ENCODE measurements at places on chromosomes 1 and 21. TPM values are rescaled to one million over a fixed set of nuclear protein-coding genes. Genes with fewer than 3 reads are reported as not detected.

- DNase-seq: no peak
Measured at GRCh38 chr1:226597616-226598454, 49.3 kb downstream of the STUM start.

DNA sequence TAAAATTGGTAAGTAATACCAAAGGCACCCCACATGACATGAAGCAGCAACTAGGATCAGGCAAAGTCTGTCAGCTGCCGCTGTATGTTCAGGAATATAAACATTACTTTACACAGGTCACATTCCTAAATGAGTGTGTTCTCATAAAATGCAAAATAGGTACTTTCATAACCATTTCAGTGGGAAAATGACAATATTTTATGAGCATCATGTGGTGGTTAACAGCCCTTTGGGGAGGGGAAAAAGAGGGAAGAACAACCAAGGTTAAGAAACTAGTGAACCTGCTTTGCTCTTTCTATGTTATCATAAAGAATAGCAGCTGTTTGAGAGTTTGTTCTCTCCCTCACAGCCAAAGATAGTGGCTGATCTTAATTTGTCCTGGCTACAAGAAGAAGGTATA is 105.4 kb upstream of the LBR start:
- no peak for DNase-seq

DNA sequence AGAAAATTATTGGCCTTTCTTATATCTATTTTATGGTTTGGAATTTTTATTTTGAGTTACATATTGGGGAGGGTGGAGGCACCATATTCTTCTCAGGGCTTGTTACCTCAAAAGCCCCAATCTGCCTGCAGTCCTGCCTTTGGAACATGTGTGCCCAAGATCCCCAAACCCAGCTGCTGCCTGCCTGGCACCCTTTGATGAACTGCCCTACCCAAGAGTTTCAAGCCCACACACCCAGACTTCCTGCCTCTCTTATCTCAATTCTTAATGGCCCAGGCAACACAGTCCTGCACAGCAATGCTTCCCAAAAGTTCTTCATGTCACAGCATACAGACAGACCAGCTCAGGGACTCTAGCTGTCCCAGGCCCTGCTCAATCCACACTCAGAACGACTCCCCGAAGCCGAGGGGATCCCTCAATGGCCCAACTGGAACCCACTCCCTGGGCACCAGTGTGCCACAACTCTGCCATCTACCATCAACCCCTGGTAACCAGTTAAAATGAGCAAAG is 19.2 kb downstream of the OLFML2B start:
- DNase-seq: no peak

GRCh38 chr1:183600136-183600535 is 9.9 kb upstream of the NCF2 start:
- no peak for DNase-seq

- peak; percentile 57 for DNase-seq
Measured at GRCh38 chr1:234601301-234602017, 8.5 kb downstream of the IRF2BP2 start.

GRCh38 chr1:110266834-110267233 is 56.7 kb downstream of the KCNC4 start:
- no peak for DNase-seq

DNA sequence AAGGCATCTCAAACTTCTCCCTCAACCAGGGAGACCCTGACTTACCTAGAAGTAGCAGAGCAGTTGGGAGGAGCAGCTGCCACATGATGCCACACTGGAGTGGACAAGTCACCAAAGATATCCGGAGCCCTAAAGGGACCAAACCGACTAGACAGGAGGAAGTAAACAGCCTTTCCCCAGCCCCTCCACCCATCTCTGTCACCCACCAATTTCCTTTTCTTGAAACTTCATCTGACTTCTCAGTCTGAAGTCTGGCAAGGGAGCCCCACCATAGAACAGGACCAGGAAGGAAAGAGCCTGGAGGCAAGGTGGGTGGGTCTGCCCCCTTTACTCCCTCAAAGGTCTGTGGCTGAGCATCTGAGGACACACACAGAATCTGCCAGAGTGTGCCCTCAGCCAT is at the start of gene FCGR3A:
Gene FCGR3A (minus strand): TSS at position 167 of the 400 bp plus-strand sequence. CDS start 82 bp downstream, at position 85.
- no peak for DNase-seq

GRCh38 chr1:91643431-91643830 is 142.8 kb downstream of the CDC7 start:
- DNase-seq: no peak

DNA sequence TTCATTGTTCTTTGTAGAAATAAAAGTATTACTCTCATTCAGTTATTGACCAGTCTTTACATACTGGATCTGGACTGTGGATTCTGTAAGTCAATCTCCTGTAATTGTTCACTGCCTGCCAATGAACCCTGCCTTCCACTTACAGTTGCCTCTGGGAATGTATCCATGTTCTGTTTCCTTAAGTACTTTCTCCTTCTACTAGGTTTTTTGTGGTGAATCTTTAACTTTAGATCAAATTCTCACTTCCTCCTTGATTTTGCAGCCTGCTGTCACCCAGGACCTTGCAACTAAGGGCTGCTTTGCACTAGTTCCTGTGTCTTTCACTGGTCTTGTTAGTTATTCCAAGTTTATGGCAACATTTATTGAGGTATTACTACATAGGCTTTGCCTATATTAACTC is 28.2 kb upstream of the ANKRD13C start:
- no peak for DNase-seq

DNA sequence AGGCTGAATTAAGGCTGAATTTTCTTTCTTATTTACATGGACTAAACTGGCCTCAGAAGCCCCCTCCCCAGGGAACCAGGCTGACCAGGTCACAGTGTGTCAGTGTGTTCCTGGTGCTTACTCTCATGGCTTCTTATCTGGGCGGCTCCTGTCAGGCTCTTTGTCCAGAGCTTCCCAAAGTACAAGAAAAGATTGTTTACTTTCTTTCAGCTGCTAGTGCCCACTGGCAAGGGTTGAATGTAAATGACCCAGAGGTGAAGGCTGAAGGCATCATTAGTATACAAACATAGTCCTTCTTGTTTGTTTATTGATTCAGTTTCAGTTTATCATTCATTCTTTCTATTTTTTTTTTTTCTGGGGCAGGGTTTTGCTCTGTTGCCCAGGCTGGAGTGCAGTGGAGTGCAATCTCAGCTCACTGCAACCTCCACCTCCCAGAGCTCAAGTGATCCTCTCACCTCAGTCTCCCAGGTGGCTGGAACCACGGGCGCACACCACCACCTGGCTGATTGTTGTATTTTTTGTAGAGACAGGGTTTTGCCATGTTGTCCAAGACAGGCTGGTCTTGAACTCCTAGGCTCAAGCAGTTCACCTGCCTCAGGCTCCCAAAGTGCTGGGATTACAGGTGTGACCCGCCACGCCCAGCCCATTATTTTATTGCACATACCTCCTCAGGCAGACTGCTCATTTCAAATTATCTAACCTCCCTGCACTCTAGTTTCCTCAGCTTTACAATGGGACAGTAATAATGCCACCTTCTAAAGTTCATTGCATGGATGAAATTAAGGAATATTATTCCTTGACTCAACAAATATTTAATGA is 9.8 kb upstream of the KDM4A start:
- DNase-seq: no peak

- no peak for DNase-seq
Measured at GRCh38 chr1:222546091-222546490, 1.8 kb downstream of the HHIPL2 start.

GRCh38 chr1:175198332-175198731 is 5.8 kb upstream of the KIAA0040 start:
- no peak for DNase-seq

DNA sequence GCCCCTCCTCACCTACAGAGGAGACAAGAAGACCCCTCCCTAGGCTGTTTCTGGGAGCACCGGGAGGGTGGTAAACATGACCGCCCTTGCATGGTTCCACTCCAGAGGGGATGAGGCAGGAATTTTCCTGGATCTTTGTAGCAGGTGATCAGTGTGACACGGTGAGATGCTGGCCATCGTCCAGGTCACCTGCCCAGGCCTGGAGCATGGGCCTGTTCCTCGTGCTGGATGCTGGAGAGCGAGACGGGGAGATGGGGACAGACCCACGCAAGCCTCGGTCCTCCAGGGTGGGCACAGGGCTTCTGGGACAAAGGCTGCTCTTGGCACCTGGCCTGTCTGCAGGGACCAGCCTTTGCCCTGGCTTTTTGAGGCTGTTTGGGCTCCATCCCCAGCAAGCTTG is 46.2 kb downstream of the DMRTB1 start:
- no peak for DNase-seq

Gene HRNR
- total RNA-seq: not detected

Gene ARHGEF16
- not detected for total RNA-seq

Gene CCT8
- total RNA-seq: 100 TPM

Gene DENND2D
- total RNA-seq: 102 TPM

Gene AGMAT
- 3.5 TPM for total RNA-seq

Gene KCNE2
- total RNA-seq: not detected

Gene ZFP69B
- 10.8 TPM for total RNA-seq

Gene CCDC185
- not detected for total RNA-seq

Gene PGLYRP3
- total RNA-seq: not detected

Gene TCHH
- total RNA-seq: not detected

Gene TCP10L
- total RNA-seq: 0.51 TPM

Gene RGS5
- 0.64 TPM for total RNA-seq
